ENCODE measurements at places on chromosomes 2 and 18.
A peak's percentile ranks its signal among the peaks of the same experiment; 100 is the strongest.

DNA sequence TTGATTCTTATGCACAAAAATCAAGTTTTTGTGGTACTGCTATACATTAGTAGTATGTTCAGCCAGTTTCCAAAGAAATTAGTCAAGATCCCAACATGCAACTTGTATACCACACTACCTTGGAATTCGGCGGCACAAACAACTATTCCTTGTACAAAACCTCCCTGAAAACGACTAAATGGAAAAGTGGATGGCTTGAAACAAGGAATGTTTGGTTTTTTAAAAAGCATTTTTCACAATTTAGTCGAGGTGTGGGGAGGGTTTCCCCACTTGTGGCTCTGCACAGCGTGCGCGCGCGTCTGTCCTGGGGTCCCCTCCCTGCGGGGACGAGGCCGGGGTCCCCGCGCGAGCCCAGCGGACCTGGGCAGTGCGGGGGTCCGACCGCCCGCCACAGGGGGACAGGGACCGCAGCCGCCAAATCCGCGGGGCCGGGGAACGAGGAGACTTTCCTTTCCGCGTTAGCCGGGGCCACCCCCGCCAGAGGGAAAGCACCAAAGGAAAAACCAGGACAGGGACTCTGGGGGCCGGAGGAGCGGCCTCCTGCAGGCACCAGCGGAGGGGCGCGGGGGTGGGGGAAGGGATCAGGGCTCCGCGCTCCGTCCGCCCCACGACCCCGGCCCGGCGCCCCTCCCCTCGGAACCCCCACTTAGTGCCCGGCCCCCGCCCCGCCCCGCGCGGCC is 534 bp upstream of the SOCS6 start:
- peak; percentile 85 for DNase-seq

GRCh38 chr2:134413430-134413829 is 159.6 kb downstream of the MGAT5 start:
- DNase-seq: no peak

GRCh38 chr2:17583646-17584045 is 43.1 kb downstream of the VSNL1 start:
- no peak for DNase-seq

DNA sequence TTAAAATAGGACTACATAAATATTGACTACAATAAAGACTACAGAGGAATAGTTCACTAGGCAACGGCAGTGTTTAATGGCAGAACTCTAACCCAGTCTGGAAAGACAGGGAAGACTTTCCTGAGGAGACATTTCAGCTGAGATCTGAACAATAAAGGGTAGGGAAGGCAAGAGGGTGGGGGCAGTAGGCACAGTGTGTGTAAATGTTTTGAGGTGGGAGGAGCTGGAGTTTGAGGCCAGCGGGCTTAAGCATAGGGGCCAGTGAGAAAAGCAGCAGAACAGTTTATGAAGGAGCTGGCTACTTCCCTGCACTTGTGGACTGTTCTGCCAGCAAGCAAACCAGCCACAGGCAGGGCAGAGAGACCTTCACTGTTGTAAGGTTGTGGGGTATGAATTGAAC is 76.6 kb upstream of the UGP2 start:
- DNase-seq: no peak

DNA sequence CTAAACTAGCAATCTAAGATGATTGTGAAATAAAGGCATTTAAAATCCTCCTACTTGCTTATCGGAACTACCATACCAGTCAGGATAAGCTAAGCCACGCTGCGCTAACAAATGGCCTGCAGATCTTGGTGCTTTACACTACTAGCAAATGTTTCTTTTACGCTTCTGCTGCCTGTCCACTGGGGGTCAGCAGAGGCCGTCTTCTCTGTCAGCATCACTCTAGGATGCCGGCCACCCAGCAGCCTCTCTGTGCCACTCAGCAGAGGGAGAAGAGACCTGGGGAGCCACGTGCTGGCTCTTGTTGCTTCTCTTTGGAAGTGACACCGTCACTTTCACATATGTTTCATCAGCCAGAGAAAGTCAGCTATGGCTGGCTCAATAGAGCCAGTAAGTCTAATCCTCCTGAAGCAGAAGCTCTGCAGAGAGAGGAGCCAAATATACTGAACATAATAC is 36.6 kb downstream of the COPS8 start:
- peak; percentile 86 for DNase-seq

DNA sequence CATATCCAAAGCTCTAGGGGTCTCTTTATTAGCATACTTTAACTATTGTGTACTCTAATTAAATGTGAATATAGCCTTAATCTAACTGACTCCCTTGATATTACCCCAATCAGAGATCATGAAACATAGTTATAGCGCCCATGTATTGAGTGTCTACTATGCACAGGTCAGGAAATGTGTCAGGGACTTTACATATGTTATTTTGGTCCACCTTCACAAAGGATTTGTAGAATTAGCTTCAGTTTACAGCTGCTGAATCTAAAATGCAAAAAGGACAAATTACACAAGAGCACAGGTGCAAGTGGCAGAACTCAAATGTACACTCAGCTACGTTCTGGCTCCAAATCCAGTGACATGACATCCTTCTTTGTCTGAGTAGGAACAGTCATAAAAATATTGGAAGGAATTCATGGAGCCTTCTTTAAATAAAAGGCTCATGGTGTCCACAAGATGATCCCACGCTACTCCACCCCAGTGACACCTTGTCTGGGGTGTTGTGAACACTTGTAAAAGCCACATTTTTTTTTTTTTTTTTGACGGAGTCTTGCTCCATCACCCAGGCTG is 38.7 kb upstream of the ATL2 start:
- no peak for DNase-seq

DNA sequence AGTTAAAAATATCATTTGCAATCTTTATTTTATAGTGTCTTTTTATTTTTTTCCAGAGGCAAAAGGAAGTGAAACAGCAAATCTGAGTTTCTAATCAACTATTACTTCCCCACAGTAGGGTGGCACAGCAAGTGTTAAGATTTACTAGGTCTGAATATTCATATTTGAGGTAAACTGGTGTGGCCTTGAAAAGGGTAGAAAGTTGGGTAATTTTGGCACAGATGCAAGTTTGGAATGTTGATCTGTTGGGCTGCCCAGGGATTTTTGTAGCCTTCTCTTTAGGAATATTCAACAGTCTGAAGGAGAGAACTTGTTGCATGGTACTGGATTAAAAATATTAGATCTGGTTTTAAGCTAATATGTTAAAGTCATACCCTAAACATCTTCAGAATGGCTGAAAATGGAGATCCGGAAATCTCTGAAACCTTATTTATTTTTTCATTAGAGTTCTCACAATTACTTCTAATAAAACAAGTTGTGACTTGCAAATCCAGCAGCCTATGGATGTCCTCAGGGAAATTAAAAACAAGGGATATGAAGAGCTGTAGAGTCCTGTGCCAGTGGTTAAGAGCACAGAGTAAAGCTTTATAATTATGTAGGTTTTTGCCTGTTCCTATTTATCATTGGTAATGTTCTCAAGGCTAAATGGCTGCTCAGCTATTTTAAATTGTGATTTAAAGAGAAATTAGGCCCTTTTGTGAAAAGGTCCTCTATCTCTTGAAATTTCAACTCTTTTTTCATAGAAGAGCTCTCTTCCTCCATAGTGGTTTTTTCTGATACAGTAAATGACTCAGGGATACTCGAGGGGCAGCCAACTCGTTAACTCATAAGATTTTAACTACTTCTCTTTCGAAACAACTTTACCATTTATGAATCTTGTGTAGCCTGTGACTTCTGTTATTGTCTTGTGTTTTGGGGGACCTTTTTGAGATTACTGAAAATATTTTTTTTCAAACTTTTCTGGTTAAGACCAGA is 11.0 kb downstream of the TANK start:
- DNase-seq: no peak

DNA sequence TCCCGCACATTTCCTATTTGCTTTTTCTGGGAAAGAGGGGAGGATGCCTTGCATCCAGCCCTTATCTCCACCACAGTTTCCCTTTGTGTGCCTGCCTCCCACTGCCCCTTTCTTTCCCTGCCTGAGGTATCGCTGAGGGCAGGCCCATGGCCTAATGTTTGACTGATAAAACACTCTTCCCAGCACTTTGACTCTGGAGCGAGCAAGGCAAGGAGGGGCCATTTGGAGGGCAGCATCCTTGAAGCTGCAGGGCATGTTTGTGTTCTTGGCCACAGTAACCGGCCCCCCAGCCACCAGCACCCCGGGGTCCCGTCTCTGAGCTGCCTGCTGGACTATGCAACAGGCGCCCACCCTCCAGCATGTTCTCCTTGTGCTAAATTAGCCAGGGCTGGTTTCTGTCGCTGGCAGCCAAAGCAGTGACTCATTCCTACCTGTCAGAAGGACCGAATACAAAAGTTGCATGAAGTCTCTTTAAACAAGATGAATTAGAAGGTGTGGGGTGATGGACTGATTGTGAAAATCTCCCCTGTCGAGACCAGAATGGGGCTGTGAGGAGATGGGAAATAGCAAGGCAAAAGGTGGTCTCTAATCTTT is 50.7 kb downstream of the BCL2L11 start:
- no peak for DNase-seq

- peak; percentile 86 for DNase-seq
These were observed 1.7 kb downstream of the INPP5D start for GRCh38 chr2:233061591-233062450.

- DNase-seq: no peak
These were observed 339.8 kb downstream of the ZEB2 start for GRCh38 chr2:144180131-144180530.

GRCh38 chr18:58491773-58492752 is 136.8 kb downstream of the ALPK2 start:
- peak; percentile 43 for DNase-seq

DNA sequence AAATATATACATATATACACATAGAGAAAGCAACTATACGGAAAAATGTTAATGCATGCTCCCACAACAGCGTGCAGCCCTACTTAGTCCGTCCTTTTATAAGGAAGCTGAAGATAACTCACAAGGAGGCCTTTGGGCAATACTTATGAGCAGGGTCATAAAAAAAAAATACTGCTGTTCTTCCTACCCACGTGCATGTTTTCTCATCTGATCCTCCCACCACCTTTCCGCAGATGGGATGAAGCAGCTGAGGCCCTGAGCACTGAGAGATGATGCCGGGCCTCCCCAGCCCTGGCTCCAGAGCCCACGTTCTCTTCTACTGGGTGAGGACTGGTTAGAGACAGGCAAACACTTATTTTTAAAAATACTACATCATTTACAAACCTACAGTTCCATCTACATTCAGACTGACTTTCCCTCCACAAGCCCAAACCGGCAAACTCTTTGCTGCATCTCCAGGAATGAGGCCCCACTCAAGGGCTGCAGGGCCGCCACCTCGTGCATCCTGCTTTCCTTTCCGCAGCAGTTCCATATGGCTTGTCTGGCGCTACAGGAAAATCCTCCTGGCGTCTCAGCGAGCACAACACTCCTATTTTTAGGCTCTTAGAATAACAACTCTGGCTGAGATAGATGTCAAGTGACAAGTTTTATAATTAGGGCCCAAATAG is 41.6 kb downstream of the TBC1D8 start:
- no peak for DNase-seq

- no peak for DNase-seq
These were observed 717.4 kb downstream of the GALR1 start for GRCh38 chr18:77967071-77967470.

DNA sequence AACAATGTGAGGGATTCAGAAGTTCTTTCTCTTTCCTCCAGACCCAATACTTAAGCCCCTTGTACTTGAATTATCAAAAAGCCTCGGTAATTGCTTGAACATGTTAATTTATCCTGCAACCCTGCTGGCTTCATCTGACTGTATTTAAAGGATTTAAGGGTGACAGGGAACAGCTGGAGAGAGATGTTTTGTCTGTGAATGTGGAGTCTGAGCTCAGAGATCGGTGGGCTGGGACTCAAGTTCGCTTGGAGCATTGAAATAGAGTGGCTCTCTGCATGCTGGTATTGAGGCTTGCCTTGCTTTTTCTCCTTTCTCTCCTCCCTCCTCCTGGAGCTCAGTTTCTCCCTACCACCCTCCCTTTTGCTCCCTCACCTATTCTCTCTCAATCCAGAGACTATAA is 73.6 kb downstream of the BOD1L2 start:
- DNase-seq: no peak

DNA sequence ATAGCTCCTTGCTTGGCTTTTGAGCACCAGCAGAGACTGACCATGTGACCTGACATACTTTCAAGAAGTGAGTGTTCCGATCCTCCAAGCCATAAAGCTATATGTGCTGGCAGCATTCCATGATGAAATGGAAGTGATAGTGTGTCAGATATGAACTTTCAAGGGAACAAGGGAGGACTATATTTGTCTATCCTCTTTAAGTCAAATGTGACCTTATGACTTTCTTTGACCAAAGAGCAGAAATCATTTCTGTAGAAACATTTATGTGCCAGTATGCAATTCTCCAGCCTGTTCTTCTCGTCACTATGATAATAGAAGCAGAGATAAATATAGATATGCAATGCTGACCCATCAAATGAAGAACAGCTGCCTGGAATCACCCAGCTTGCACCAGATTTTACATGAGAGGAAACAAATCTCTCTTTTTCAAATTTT is 14.4 kb downstream of the HYCC2 start:
- DNase-seq: no peak

- peak; percentile 85 for DNase-seq
These were observed 603 bp downstream of the ATAD2B start for GRCh38 chr2:23926290-23926749.

GRCh38 chr2:220129391-220129790 is 502.0 kb downstream of the SLC4A3 start:
- DNase-seq: no peak

- no peak for DNase-seq
These were observed 71.1 kb upstream of the NEUROD1 start for GRCh38 chr2:181751266-181752030.

GRCh38 chr2:233048569-233049193 is 11.5 kb upstream of the INPP5D start:
- peak; percentile 47 for DNase-seq

DNA sequence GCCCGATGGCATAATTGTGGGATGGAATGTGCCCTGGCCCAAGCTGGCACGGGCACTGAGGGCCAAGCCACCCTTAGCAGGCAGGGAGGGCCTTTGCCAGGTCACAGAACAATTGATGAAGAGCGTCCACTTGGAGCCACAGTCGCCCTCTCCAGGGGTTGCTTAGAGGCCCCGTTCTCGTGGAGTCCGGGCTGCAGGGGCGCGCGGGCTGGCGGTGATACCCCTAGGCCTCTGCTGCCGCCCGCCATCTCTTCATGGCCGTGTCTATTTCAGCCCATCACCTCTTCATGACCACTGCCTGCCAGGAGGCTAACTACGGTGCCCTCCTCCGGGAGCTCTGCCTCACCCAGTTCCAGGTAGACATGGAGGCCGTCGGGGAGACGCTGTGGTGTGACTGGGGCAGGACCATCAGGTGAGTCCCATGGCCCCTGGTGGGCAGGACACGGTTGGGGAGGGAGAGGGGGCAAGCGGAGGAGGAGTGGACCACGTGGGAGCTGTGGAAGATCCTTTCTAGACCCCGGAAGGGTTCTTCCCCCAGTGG is 17.6 kb downstream of the RAMP1 start:
- DNase-seq: peak; percentile 69

- no peak for DNase-seq
These were observed 367.0 kb downstream of the NR4A2 start for GRCh38 chr2:155965415-155966063.

DNA sequence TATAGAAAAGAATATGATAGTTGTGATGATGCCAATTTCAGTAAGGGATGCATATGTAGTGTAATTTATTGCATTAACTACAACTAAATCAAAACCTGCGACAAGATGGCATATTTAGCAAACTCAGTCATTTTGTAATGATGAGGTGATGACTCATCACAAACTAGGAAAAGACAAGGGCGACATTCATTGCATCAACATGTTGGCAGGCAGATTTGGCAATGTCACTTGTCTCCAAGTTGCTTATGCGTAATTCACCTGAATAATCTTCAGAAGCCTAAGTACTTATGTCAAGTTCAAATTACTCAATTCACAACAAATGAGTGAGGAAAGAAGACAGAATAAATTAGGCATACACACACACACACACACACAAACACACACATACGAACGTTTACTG is 273.2 kb upstream of the RGPD4 start:
- DNase-seq: no peak

GRCh38 chr2:58227171-58227917 is 13.8 kb downstream of the FANCL start:
- DNase-seq: peak; percentile 66
